ENCODE measurements at places on chromosomes 16 and 17.
A peak's percentile ranks its signal among the peaks of the same experiment; 100 is the strongest.

DNA sequence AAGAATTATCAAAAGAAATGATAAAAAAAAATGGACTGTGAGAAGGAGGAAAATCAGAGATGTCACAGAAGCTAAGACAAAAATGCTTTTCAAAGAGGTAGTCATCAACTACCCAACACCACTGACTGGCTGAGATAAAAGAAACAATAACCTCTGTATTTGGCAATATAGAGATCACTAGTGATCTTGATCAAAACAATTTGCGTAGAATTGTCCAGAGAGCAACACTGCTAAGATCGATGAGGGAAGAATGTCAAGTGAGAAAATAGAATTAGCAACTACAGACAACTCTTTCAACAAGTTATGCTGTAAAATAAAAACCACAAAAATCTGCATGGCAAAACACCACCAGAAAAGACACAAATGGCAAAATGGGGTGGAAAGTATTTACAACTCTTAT lies 66.0 kb downstream of the BRIP1 start:
- no peak for DNase-seq

GRCh38 chr17:78375401-78376151 lies 2.9 kb upstream of the PGS1 start:
- peak; percentile 97 for DNase-seq

GRCh38 chr16:50036426-50036825 lies 11.4 kb downstream of the CNEP1R1 start:
- DNase-seq = no peak

DNA sequence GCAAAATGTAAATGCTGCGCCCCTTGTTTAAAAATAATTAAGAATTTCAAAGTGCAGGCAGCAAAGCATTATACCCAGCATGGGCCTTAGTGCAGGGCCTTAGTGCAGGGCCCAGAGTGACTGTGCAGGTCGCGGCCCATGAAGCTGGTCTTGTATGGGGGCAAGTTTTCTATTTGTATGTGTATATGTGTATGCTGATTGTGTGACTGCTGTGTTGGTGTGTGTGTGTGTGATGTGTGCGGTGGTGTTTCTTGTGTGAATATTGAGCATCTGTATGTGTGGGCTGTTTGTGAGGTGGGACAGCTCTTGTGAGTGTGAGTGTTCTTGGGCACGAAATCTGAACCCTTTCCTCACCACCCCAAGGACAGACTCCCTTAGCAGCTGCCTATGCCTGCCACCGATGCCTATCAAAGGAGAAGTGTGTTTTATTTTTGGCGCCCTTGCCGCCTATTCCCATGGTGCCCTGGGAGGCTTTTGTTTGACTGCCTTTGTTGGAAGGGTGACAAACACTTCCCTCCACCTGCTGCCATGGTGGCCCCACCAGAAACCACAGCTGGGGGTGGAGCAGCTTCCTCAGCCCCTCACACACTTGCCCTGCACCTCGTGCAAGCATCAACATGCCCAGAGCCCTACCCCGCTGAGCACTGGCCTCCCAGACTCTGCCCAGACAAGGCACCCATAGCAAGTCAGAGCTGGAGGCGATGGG lies 18.0 kb downstream of the CCR7 start:
- no peak for DNase-seq

DNA sequence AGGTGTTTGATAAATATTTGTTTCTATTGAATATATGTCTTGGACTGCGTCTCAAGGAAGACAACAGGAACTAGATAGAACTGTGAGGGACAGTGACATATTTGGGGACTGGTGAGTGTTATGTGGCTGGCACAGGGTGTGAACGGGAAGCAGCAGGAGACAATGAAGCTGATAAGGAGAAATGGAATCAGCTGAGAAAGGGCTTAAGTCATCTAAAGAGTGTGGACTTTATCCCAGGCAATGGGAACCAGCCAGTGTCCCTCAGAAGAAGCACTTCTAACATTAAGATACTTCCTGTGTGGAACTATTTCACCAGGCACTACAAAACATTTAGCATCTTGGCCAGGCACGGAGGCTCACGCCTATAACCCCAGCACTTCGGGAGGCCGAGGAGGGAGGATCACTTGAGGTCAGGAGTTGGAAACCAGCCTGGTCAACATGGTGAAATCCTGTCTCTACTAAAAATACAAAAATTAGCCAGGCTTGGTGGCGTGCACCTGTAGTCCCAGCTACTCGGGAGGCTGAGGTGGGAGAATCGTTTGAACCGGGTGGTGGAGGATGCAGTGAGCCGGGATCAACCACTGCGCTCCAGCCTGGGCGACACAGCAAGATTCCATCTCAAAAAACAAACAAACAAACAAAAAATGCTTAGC lies 41.2 kb downstream of the ARHGAP17 start:
- DNase-seq = no peak

DNA sequence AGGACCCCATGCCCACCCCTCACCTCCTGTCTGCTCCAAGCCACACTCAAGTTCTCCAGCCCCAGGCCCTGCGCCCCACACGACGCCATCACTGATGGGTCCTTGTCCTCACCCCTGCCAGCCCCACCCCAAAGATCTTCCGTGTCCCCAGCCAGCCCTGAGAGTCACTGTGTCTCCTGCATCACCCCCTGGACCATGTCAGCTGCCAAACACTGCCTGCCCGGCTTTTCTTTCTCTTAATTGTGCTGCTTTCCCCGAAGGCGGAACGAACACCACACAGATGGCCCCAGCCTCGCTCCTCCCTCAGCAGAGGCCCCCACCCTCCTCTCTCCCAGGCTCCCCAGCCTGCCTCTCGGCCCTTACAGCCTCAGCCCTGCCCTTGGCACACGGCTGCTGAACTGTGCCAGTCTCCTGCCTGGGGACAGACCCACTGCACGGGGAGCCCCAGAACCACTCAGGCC lies 4.8 kb upstream of the GAA start:
- no peak for DNase-seq

GRCh38 chr16:30166202-30166902 lies 17.1 kb upstream of the CORO1A start:
- no peak for DNase-seq

GRCh38 chr17:61766520-61766919 lies 96.8 kb downstream of the BRIP1 start:
- no peak for DNase-seq

- peak; percentile 60 for DNase-seq
These were observed 18.4 kb downstream of the MIEF2 start for GRCh38 chr17:18278867-18279266.

GRCh38 chr16:50902457-50902856 lies 160.6 kb downstream of the CYLD start:
- no peak for DNase-seq

DNA sequence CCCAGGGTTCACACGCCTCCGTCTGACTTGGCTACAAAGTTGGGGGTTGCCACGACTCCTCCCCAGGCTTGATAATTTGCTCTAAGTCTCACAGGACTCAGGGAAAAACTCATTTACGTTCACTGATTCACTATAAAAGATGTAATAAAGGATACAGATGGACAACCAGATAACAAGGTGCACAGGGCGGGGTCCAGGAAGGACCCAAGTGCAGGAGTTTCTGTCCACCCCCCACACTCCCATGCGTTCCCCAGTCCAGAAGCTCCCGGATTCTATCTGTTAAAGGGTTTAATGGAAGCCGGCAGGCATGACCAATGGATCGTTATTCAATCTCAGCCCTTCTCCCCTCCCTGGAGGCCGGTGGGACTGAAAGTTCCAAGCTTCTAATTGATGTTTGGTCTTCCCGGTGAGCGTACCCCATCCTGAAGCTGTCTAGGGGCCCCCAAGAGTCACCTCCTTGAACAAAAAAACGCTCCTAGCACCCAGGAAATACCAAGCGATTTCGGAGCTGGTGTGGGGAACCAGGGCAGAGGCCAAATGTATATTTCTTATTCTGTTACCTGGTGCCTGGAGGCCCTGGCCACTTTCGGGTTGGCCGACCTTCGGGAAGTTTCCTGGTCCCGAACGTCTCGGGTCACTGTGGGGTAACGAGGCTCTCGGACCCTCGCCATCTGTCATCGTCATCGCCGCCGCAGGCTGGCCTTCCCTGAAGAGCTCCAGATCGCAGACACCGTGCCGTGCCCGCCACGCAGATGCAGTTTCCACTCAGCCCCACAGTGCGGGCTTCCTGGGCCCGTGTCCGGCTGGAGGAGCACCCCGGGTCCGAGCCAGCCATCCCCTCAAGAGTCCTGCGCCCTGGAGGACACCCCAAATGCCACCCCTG lies 13.5 kb upstream of the METRNL start:
- DNase-seq = no peak

DNA sequence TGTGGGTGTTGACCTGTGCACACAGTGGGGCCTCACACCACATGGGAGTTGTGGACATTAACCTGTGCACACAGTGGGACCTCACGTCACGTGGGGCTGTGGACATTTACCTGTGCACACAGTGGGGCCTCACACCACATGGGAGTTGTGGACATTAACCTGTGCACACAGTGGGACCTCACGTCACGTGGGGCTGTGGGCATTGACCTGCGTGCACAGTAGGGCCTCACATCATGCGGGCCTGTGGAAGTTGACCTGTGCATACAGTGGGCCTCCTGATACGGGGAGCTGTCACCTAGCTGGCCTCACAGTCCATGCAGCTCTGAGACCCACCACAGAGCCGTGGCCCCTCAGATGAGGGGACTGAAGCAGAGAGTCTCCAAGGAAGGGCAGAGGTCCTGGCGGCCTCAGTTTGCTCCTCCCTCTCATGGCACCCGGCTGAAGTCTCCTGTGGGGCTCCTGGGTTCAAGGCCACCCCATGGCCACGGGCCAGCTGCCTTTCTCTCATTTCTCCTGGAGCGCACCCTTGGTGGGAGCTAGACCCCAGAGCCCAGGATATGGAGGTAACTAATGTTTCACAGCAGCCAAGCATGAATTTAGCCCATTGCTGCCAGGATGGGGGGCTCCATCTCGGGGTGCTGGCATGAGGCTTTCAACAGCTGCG lies 21.0 kb downstream of the CACNA1H start:
- DNase-seq = no peak

GRCh38 chr16:11349599-11350276 lies 4.5 kb downstream of the RMI2 start:
- DNase-seq = peak; percentile 79

- DNase-seq = peak; percentile 83
These were observed 148.0 kb upstream of the TNRC6C start for GRCh38 chr17:77810536-77810935.

DNA sequence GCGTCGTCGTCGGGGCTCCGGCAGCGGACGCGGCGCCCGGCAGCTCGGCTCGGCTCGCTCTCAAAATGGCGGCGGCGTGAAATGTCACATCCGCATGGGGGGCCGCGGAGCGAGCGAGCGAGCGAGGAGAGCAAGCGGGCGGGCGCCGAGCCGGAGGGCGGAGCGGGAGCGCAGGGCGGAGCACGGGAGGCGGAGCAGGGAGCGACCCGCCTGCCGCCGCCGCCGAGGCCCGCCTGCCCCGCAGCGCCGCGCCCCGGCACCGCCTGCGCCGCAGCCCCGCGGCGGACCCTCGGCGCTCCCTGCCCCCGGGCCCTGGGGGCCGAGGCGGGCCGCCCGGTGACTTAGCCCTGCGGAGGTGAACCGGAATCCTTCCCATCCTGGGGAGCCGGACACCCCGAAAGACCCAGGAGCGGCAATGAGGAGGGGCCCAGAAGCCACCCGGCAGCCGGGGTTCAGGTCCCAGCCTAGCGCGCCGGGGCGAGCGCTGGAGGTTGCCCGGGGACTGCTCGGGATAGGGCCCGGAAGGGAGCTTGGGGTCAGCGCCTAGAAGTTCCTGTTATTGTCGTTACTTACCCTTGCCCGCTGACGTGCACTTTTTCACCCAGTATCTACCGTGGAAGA lies at the start of gene USP7:
Gene USP7 (minus strand): TSS at position 86 of the 621 bp plus-strand sequence. CDS start 621 bp downstream, outside the sequence.
- peak; percentile 88 for DNase-seq

GRCh38 chr17:19876529-19877161 lies 8.9 kb upstream of the ULK2 start:
- no peak for DNase-seq

GRCh38 chr16:3825103-3825502 lies 55.4 kb downstream of the CREBBP start:
- DNase-seq = peak; percentile 39

DNA sequence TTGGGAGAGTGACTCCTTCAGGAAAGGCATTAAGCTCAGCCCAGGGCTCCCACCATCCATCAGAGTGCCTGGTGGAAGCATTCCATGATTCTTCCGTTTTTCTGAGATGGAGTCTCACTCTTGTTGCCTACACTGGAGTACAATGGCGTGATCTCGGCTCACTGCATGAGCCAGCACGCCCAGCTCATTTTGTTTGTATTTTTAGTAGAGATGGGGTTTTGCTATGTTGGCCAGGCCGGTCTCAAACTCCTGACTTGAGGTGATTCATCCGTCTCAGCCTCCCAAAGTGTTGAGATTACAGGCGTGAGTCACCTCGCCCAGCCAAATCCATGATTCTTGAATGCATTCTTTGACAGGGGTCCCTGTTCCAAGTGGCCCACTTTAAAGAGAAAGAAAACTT lies 23.1 kb downstream of the MIS12 start:
- DNase-seq = peak; percentile 55

GRCh38 chr17:48494335-48494734 lies 36.5 kb downstream of the HOXB1 start:
- DNase-seq = peak; percentile 60

- no peak for DNase-seq
These were observed 80.9 kb downstream of the SLC6A2 start for GRCh38 chr16:55736671-55737070.

GRCh38 chr16:86303787-86304678 lies 206.3 kb upstream of the FOXF1 start:
- DNase-seq = no peak

GRCh38 chr17:11467639-11468038 lies 130.6 kb upstream of the DNAH9 start:
- no peak for DNase-seq

DNA sequence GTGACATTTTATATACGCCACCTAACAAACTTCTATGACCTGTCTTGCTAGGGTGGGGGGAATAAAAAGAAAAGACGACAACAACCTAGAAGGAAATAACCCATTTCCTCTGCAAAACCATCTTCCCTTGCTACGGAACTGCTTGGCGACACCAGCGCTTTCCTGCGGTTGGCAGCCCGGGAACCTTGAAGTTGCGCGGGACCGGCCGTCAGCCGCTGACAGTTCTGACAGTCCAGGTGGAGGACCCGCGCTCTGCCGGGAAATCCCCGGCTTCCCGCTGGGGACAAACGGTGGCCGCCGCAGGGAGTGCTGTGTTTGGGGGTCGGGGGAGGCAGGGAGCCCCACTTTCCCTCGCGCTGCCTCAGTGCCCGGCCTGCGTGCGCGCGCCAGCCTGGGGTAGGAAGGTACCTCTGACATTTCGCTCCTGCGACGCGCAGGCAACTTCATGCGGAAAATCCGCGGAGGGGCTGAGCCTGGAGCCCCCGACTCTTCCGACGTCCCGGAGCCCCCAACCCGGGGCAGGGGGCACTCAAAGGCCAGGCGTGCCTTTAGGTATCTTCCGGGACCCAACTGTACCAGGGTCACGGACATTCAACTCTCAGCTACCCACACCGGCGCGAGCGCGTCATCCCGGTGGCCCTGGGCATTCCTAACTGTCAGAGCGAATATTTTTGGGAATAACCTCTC lies 516 bp downstream of the SLC16A6 start:
- DNase-seq = no peak

DNA sequence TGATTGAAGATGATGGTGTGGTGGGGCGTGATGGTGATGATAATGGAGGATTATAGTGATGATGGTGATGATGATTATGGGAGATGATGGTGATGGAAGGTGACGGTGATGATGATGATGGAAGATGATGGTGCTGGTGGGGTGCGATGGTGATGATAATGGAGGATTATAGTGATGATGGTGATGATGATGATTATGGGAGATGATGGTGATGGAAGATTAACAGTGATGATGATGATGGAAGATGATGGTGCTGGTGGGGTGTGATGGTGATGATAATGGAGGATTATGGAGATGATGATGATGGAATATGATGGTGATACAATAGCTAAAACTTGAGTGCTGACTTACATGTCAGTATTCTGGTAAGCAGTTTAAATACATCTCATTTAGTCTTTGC lies 391.0 kb upstream of the EEF2KMT start:
- no peak for DNase-seq
